ENCODE measurements at places on chromosomes 2 and 18. TPM values are rescaled to one million over a fixed set of nuclear protein-coding genes. Genes with fewer than 3 reads are reported as not detected.

LBX2 gene
- 0.60 TPM for total RNA-seq

GRCh38 chr2:236562434-236562833 lies 7.2 kb upstream of the ACKR3 start:
- DNase-seq: no peak

- DNase-seq: peak; percentile 57
Measured at GRCh38 chr2:72572501-72572900, 253.3 kb downstream of the EXOC6B start.

DNA sequence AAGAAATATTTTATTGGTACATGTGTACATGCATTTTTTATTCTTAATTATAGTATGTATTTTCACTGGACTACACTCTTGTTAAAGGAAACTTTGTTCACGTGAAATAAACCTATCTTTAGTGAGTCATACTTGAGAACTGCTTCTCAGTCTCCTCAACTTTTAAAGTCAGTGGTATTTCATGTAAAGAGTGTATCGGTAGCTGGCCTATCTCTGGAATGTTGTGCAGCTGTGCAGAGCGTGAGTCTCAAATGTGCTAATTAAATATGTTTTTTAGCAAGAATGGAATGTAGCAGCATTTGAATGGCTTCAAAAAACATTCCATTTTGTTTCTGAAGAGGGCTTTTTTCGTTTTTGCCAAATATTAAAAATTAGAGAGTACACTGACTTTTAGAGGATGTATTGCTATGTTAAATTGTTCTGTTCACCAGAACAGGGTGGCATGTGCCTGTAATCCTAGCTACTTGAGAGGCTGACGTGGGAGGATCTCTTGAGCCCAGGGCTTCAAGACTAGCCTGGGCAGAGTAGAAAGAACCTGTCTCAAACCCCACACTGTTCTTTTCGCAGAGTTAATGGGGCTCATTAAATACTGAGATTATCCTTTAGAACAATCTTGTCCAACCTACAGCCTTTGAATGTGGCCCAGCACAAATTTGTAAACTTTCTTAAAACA lies 14.3 kb downstream of the SPTBN1 start:
- DNase-seq: peak; percentile 26

- no peak for DNase-seq
Measured at GRCh38 chr2:85303780-85304531, 23.8 kb downstream of the TGOLN2 start.

DNAH7 gene
- 0.16 TPM for total RNA-seq

AMMECR1L gene
- 16.1 TPM for total RNA-seq

DNA sequence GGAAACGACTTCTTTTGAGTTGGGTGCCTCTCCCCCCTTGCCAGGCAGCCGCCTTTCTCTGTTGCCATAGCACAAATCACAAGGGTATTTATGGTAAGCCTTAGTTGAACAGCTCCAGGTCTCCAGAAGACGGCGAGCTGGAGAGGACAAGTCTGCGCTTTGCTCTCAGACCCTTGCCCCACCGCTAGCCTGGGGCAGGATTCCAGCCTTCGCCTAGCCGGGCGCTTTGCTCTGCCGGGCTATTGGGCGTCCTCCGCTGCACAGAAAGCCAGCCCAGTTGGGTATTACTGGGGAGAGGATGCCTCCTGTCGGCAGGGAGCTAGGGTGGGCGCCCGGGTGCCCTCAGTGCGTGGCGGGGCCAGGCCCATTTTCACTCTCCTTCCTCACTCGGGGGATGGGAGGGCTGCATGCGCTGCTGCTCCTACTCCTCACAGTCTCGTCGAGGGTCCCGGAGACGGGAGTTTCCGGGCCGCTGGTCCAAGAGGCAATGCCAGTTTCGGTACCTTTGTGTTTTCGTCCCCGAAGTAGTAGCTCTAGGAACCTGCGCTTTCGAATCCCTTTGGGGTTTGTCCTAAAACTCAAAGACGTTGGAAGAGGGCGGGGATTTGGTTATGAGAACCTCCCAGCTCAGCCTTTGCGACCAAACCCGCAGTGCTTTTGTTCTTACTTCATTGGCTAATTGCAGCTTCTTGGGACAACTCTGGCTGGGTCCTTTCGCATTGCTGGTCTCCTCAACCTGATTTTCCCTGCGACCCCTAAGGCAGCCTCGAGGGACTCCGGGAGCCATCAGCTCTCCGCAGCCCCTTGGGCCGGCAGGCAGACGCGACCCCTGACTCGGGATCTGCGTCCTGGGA lies 3.6 kb upstream of the DLX2 start:
- peak; percentile 60 for DNase-seq

- no peak for DNase-seq
Measured at GRCh38 chr2:206213514-206213845, 53.8 kb downstream of the EEF1B2 start.

- no peak for DNase-seq
Measured at GRCh38 chr2:149928011-149928410, 340.4 kb upstream of the MMADHC start.
